Foreskin fibroblast (primary cell): ENCODE measurements at places on chromosomes 4 and X.

GRCh38 chr4:153933915-153934687 lies 145.2 kb upstream of the SFRP2 start:
- no peak for DNase-seq

DNA sequence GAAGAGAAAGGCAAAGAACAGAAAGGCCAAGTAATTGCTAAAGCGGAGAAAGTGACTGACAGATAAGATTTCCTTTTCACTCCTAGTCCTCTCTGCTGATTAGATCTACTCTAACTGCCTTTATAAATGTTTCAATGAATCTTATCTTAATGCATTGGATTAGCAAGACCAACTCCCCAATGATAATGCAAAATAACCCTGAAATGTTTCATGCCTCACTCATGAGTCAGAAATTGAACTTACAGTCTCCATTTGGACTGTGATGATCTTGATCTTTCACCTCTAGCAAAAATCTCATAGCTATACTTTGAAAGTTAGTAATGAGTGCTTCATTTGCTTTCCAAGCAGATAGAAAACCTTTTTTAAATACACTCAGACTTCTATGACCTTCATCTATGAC lies 26.5 kb downstream of the SLC10A7 start:
- DNase-seq = peak; percentile 32

- no peak for DNase-seq
Observed at GRCh38 chr4:186684889-186685309, 38.8 kb downstream of the FAT1 start.

- no peak for DNase-seq
Observed at GRCh38 chr4:5923376-5923775, 30.5 kb upstream of the CRMP1 start.

- DNase-seq = no peak
Observed at GRCh38 chr4:36006226-36006625, 238.1 kb downstream of the ARAP2 start.

- DNase-seq = no peak
Observed at GRCh38 chr4:56229947-56230346, 157.3 kb downstream of the AASDH start.

DNA sequence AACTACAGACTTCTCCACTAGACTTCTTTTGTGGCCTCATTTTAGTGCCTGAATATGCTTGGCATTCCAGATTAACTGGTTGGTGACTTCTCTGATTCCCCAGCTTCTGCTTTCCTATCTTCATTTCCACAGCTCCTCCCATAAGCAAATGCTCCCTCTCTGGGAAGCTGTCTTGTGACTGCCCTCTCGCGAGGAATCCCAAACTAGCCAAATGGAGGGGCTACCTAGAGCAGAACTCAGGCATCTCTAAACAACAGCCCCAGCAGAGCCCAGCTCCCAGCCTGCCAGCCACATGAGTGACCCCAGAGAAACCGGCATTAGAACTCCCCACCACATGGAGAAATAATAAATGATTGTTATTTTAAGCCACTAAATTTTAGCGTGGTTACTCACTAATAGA lies 7.6 kb upstream of the VEGFD start:
- no peak for DNase-seq
